ENCODE measurements at places on chromosomes 12 and 14.
A peak's percentile ranks its signal among the peaks of the same experiment; 100 is the strongest.

DNA sequence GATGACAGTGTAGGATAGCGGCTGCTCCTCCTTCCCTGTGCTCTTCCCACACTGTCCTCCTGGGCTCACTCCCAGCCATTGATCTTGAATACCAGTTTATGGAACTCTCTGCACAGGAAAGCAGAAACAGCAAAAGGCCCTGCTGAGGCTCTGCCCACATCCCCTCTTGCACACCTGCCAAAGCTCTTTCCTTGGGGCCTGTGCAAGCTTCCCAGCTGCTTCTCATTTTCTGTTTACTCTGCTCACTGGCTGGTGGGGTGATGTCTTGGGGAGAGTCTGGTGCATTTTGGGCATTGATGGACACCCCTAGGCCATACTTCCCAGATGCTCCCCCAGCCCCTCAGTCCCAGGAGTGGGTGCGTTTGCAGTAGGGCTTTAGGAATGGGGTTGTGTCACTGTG is 361.8 kb downstream of the TMEM121 start:
- DNase-seq: no peak

DNA sequence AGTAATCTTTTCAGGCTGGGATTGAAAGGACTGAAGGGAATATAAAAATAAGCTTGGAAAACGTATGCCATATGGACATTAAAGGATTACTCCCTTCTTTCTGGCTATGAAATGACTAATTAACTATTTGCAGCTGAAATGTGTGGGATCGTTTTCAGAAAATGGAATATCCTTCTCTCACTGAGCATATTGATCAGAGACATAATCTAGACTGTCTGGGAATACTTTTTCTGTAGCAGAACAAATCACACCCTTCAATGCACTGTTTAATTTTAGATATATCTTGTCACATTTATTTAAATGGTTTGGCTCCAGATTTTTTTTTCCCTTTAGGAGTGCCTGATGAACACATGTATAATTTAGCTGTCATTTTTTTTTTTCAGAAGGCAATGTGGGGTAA is 10.8 kb upstream of the ACTR10 start:
- no peak for DNase-seq

GRCh38 chr14:50794068-50794645 is 36.8 kb downstream of the NIN start:
- DNase-seq: no peak

DNA sequence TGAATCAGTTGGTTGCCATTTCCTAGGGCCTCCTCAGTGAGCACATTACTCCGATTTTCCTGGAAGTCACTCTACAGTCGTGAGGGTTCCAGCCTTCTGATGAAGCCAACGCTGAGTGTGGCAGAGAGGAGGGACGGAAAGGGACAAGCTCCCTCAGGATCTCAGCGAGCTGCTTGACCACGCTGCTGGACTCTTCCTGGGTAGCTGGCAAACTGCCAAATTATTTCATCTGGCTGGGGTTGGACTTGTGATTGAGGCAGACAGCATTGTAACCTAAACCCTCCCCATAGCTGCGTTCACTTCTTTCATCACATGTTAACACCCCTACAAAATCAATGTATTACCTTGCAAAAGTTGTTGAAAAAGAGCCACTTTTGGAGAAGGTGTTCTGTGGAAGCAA is 69.6 kb upstream of the CHST11 start:
- DNase-seq: no peak

DNA sequence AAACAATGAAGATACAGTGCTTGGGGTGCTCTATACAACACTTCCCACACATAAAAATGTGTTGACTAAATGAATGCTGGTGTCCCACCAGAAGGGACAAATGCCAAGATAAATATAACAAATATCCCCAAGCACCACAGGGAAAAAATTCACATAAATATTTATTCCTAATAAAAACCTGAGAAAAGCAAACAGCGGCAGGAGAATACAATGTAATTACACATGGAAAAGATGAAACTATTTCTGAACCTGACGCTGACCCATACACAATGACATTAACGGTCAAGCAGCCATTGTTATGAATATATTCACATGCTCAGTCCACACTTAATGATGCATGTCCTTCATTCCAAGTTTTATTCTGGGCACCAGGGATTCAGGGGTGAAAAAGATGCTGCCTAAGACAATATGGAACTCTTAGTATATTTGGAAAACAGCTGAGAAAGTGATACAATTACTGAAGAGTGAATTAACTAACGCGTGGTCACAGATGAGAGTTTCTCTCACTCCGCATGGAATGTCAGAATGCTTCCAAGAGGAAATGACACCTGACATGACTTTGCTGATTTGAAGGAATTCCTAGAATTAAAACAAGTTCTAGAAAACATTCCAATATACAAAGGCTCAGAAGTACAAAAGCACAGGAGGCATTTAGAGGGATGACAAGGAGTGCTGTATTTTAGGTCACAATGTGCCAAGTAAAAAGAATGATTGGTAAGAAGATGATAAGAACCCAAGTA is 27.9 kb upstream of the PTPRR start:
- no peak for DNase-seq

DNA sequence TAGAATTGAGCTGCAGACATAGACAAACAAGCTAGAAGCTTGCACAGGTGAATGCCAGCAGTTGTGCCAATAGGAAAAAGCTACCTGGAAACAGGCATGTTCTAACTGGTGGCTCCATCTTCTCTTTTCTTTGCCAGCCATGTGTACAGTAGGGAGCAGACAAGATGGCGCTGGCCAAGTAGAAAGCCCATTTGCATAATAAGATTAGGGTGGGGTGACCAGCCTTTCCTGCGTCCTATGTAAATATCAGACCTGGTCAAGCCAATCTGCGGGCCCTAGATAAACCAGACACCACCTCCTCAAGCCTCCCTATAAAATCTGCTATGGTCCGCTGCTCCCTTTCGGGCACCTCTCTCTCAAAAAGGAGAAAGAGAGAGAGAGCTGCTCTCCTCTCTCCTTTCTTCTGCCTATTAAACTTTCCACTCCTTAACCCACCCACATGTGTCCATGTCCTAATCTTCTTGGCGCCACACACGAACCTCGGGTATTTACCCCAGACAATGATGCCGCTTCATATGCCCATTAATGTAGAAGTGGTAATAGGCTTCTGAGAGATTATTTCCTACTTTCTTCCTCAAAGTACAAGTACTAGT is 201.0 kb downstream of the SLC25A21 start:
- no peak for DNase-seq

- DNase-seq: no peak
Measured at GRCh38 chr14:61503167-61503801, 181.9 kb downstream of the PRKCH start.

GRCh38 chr14:95979339-95980042 is 59.7 kb upstream of the C14orf132 start:
- no peak for DNase-seq

GRCh38 chr14:76644855-76645518 is 116.3 kb upstream of the VASH1 start:
- no peak for DNase-seq

DNA sequence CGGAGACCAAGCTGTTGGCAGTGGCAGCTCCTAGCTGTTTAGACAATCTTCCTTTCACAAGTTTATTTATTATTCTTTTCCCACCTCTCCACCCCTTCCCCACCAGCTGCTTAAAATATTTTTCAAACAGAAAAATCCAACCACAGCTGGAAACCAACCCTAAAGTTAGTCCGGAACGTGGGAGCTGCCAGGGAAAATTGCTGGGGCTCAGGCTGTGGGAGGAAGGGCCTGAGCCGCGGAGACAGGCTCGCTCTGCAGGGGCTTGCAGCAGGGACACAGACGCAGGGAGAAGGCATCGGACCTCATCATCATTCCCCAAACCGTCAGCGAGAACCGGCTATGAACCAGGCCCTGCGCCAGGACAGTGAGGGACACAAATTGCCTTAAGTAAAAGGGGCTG is 16.1 kb upstream of the TMEM106C start:
- no peak for DNase-seq

DNA sequence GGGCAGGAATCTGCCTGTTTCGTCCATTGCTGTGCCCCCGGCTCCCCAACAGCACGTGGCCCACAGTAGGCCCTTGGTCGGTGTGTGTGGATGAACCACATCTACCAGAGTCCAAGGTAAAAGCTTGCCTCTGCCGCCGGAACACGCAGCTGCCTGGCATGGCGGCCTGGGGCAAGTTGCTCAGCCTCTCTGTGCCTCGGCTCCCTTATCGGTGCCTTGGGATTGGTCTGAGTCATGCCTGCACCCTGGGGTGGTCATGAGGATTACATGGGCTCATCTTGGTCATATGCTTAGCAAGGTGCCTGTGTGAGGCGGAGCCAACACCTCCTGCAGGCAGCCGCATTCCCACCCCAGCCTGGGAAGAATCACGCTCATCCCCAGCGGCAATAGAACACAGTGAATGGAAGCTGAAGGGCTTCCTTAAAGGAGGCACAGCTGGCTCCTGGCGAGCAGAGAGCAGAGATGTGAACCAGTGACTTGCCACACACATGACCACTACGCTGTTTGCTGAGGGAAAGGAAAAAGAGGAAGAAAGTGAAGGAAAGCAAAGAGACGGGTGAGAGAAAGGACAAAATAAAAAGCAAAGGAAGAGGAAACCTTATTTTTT is 5.5 kb upstream of the SCARB1 start:
- DNase-seq: no peak

GRCh38 chr12:64618953-64619590 is 8.8 kb downstream of the RASSF3 start:
- no peak for DNase-seq

DNA sequence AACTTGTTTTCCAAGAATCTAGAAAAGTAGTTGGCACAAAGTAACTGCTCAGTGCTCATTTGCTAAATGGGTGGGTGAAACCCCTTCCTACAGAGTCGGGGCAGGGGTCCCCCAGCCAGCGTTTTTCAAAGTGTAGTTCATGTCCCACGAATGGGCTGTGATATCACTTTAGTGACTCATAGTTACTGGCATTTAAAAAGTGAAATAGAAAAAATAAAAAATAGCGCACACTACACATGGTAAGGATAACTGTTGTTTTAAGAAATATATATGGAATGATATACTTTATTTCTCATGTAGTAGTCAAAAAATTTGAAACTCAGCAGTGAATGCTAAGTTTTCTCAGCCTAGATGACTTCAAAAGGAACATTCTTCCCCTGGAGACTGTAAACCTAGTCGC is 250.4 kb downstream of the CHST11 start:
- no peak for DNase-seq

- DNase-seq: no peak
Measured at GRCh38 chr14:24376448-24377070, 8.6 kb downstream of the NFATC4 start.

- DNase-seq: peak; percentile 45
Measured at GRCh38 chr14:95440951-95441350, 75.5 kb downstream of the SYNE3 start.

All from amniotic stem cell (primary cell).